ENCODE measurements at places on chromosomes 7 and 10. TPM values are rescaled to one million over a fixed set of nuclear protein-coding genes. Genes with fewer than 3 reads are reported as not detected.

GRCh38 chr7:38284553-38284952, 11.1 kb upstream of the TARP start:
- H3K27me3 ChIP-seq, result no peaks in the 10 kb centered on the region
- H3K36me3 ChIP-seq, result no peaks in the 10 kb centered on the region
- H3K27ac ChIP-seq, result no peak overlapping the region
- H3K4me3 ChIP-seq, result no peak overlapping the region
- no peak for DNase-seq
- no peaks in the 10 kb centered on the region for H3K4me1 ChIP-seq

DNA sequence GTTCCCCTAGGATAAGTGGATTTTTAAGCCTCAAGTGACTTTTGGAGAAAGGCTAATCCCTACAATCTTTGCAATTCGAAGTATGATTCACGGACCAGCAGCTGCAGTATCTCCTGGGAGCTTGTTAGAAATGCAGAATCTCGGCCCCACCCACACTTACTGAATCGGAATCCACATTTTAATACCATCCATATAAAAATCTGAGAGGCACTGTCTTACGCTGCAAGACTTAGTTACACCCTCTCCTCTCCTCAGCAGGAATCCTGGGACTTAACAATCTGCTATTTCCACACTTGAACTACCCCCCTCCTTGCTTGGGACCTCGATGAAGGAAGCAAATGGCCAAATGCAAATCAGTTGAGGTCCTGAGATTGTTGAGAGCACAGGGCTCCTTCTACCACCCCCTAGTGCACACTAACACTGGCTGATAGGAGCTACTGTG, 21.0 kb downstream of the ITPRIP start:
- DNase-seq, result peak; percentile 13
- H3K4me3 ChIP-seq, result no peak overlapping the region
- peak overlapping the region; percentile 100 for H3K27ac ChIP-seq
- peaks cover 41% of the 10 kb centered on the region for H3K36me3 ChIP-seq
- H3K4me1 ChIP-seq, result peaks cover 48% of the 10 kb centered on the region

GRCh38 chr7:128830231-128831177, at the start of gene FLNC:
FLNC (plus strand) TSS chr7:128830406; CDS start chr7:128830638, 232 bp downstream.
- H3K36me3 ChIP-seq, result no peaks in the 10 kb centered on the region
- H3K4me1 ChIP-seq, result peaks cover 40% of the 10 kb centered on the region

DNA sequence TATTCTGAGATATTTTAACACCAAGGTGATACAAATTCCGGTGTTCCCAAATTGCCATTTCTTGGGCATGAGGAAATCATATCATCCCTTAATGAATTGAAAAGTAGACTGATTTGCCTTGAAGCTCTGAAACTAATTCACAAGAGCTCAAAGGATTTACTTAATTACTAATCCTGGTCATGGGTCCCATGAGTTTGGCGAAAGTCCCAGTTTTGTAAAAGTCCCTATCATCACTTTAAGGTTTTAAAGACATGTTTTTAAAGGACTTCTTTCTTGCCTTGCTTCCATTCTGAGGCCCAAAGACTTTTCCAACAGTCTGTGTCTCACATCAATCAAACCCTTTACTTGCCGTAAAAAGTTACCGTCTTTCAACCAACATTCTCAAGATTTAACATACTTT, 377.9 kb downstream of the DNAJB9 start:
- no peak overlapping the region for H3K4me3 ChIP-seq
- no peak for DNase-seq

GRCh38 chr10:80504158-80504811, 33.4 kb upstream of the SH2D4B start:
- peaks cover 59% of the 10 kb centered on the region for H3K4me1 ChIP-seq
- no peaks in the 10 kb centered on the region for H3K27me3 ChIP-seq
- peaks cover 18% of the 10 kb centered on the region for H3K36me3 ChIP-seq
- H3K4me3 ChIP-seq, result no peak overlapping the region
- peak; percentile 73 for DNase-seq

DNA sequence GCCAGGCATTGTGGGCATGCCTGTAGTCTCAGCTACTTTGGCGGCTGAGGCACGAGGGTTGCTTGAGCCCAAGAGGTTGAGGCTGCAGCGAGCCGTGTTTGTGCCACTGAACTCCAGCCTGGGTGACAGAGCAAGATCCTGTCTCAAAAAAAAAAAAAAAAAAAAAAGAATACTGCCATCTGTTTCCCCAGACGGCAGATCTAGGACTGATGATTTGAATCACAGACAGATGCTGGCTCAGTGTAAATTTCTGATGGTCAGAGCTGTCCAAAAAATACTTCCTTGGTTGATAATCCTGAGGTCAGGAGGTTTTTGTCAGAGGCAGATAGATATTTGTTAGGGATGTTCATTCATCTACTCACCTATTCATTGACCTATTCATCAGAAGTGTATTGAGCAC, 130.7 kb downstream of the REEP3 start:
- H3K27me3 ChIP-seq, result no peaks in the 10 kb centered on the region
- no peaks in the 10 kb centered on the region for H3K36me3 ChIP-seq
- no peak overlapping the region for H3K4me3 ChIP-seq

The STRIP2 gene
- polyA plus RNA-seq, result 0.97 TPM

The FKBP6 gene
- 0.15 TPM for polyA plus RNA-seq

All from spleen (tissue), 13 donors.